ENCODE measurements at places on chromosomes 2 and 18.

- no peak for DNase-seq
These were observed 5.7 kb upstream of the SNED1 start for GRCh38 chr2:240992572-240993291.

GRCh38 chr18:45608400-45608799, 6.9 kb upstream of the SLC14A2 start:
- no peak for DNase-seq

GRCh38 chr2:137865954-137866540, 98.2 kb upstream of the HNMT start:
- DNase-seq, result peak; percentile 82

DNA sequence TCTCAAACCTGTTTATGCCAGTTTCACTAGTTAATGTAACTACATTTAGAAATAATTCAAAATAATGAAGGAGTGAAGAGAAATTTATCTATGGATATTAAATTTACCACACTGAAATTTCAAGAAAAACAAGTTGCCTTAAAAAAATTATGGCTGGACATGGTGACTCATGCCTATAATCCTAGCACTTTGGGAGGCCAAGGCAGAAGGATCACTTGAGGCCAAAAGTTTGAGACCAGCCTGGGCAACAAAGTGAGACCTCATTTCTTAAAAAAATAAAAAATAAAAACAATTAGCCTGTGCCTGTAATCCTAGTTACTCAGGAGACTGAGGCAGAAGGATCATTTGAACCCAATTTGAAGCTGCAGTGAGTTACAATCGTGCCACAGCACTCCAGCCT, 29.9 kb downstream of the HDLBP start:
- no peak for DNase-seq

GRCh38 chr2:219388121-219388906, 602 bp upstream of the DNPEP start:
- DNase-seq, result peak; percentile 99

- peak; percentile 67 for DNase-seq
These were observed 615 bp downstream of the GORASP2 start for GRCh38 chr2:170929686-170930050.

DNA sequence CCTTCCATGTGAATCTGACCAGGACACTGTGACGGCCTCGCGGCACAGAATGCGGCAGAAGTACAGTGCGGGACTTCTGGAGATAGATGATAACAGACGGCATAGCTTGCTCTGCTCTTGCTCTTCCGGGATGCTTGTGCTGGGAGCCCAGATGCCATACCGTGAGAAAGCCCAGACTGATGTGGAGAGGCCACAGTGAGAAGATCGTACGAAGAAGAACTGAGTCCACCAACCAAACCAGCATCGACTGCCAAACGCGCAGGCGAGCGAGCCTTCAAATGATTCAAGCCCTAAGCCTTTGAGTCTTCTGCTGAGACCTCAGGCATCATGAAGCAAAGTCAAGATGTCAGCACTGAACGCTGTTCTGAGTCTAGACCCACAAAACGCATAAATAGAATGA, 33.7 kb downstream of the DTNB start:
- DNase-seq, result no peak

DNA sequence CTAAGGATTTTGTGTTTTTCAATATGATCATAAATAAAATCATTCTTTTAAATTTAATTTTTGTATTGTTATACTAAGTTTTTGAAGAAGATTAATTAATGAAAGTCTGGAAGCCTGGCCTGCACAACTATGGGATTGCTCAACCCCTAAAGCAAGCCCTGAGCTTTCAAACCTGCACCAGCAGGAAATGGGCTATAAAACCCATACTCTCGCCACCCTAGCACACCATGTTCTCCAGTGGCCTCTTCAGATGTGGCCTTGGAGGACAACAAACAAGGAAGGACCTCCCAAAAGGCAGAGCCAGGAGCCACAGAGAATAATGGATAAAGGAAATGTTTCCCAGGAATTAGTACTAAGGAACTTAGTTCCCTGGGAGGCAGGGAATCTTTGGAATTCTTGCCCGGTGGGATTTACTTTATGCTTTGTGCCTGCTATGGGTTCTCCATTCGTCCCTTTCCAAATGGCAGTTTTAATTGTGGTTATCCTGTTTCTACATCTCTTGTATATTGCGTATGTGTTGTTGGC, 212.5 kb downstream of the ZFP36L2 start:
- DNase-seq, result no peak

GRCh38 chr2:221215487-221215886, 356.6 kb downstream of the EPHA4 start:
- no peak for DNase-seq

DNA sequence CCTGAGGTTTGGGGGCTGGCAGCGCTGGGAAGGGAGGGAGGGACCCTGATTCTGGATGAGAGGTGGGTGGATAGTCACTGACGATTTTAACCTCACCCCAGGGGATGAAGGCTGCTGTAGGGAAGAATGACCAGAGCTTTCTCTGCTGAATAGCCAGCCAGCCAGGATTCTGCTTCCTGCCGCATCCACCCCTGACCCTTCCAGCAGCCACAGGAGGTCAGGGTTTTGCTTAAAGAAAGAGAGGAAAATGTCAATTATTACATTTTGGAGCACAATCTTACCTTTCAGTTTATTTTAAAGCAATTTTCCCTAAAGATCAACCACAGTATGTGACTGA, 217.7 kb downstream of the GBX2 start:
- no peak for DNase-seq

GRCh38 chr2:241976296-241976695, 106.8 kb downstream of the RTP5 start:
- no peak for DNase-seq

GRCh38 chr2:132586101-132586511, 83.9 kb downstream of the LYPD1 start:
- no peak for DNase-seq

- DNase-seq, result no peak
These were observed 418.6 kb upstream of the SLC39A10 start for GRCh38 chr2:195238379-195238778.

DNA sequence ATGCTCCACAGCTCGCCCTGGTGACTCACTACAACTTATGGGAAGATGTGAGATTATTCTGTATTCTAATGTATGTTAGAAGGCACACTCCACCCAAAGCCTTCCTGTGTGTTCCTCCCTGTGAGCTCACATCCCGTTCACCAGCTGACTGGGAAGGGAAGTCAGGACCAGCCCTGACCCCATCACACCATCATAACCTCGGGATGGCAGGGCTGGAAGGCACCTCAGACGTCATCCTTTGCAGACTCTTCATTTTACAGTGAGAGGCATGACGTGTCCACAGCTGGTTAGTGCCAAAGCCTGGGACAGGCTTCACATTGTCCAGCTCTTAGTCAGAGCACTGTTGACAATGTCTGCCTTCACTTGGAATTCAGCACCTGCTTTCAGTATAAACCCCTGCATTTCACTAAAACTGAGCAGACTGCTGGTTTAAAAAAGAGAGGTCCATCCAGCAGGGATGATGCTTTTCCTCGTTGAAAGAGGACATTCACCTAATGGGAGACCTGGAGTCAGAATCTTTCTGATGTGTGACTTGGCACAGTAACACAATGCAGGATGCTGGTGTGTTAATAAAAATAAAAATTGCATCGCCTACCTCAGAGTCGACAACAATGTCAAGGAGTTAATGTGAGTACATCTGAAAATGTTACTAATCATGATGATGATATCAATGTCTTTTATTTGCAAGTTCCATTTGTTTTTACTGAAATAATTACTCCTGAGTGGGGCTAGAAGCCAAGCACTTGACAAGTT, 418.0 kb upstream of the TNP1 start:
- no peak for DNase-seq

GRCh38 chr2:239299218-239299939, 101.4 kb downstream of the HDAC4 start:
- no peak for DNase-seq

DNA sequence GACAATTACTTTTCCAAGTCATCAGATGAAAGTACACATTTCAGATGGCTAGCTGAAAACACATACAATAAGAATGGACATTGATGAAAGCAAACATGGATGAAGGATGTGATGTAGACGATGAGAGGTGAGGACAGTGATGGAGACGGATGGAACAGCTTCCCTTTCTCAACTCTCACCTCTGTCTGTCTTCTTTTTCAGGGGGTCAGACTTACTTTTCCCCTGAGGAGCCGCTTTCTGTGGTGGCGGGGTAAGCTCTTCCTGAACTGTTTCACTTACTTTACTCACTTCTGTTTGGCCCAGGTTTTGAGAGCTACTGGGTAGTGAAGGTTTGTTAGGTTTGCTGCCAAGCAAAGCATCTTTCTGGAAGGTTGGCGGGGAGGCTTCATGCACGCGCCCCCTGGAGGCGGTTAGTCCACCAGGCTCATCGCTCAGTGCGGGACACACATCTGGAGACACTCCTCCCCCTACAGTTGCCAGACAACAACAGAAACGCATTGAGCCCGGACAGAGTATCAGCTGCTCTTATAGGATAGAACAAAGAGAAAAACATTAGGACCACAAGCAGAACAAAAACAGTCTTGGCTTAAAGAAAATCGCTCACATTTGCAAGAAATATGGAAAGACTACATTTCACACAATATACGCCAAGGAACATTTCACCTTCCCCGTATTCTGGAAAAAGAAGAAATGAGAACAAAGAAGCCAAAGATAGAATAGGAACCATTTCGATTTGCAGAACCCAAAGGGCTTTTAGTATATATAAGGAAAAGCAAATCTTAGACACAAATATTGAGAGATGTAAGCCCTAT, 90.5 kb downstream of the MYOM1 start:
- DNase-seq, result peak; percentile 89

DNA sequence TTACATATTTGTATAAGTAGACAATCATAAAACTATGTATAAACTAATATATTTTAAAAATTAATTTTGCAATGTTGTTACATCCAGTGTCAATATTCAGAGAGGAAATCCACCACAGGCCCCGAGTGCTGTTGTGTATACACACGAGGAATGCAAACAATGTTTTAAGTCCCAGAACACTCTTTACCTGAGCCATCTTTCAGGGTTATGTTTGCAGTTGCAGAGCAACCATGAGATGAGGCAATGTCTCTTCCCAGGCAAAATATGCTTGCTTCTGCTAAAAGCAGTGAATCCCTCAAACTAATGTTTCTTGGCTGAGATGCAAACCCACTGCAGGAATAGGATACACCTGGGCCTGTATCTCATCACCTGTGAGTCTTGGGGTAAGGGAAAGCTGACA, 91.3 kb downstream of the ASXL2 start:
- DNase-seq, result no peak

GRCh38 chr2:11551569-11552259, 17.9 kb downstream of the GREB1 start:
- no peak for DNase-seq

DNA sequence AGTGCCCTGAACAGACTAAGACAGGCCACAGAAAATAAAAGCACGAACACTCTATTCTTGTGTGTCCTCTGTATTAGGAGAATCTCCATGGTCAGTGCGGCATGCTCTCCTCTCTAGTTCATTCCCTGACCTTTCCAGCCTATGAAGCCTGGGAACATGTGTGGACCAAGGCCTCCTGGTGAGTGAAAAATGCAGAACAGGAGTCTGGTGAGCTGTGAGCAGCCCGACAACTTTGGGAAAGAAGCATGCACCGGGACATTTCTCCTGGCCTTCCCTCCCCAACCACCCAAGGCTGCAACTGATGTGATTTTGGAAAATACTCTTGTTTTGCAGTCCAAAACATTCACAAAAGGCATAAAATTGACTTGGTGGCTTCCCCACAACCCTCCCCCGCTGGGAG, 878.3 kb upstream of the ID2 start:
- DNase-seq, result no peak

- DNase-seq, result no peak
These were observed 21.9 kb downstream of the PPP4R3B start for GRCh38 chr2:55595536-55595935.

GRCh38 chr2:212180408-212181083, 358.1 kb downstream of the ERBB4 start:
- DNase-seq, result no peak

DNA sequence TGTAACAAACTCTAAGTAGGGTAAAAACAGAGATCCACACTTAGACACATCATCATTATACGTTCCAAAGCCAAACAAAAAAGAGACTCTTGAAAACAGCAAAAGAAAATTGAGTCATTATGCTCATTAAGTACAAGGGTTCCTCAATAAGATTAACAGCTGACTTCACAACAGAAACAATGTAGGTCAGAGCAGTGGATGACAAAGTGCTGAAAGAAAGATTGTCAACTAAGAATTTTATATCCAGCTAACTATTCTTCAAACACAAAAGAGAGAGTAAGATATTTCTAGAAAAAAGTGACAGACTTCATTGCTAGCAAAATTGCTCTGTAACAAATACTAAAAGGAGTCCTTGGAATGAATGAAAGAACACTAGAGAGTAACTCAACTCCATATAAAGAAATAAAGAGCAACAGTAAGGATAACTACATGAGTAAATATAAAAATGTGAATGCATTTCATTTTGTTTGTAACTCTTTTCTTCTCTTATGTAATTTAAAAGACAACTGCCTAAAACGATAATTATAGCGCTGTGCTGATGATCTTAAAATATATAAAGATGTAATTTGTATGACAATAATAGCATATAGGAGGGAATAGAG, 23.8 kb upstream of the DNER start:
- DNase-seq, result no peak

- DNase-seq, result no peak
These were observed 110.7 kb upstream of the HAAO start for GRCh38 chr2:42902939-42903709.

DNA sequence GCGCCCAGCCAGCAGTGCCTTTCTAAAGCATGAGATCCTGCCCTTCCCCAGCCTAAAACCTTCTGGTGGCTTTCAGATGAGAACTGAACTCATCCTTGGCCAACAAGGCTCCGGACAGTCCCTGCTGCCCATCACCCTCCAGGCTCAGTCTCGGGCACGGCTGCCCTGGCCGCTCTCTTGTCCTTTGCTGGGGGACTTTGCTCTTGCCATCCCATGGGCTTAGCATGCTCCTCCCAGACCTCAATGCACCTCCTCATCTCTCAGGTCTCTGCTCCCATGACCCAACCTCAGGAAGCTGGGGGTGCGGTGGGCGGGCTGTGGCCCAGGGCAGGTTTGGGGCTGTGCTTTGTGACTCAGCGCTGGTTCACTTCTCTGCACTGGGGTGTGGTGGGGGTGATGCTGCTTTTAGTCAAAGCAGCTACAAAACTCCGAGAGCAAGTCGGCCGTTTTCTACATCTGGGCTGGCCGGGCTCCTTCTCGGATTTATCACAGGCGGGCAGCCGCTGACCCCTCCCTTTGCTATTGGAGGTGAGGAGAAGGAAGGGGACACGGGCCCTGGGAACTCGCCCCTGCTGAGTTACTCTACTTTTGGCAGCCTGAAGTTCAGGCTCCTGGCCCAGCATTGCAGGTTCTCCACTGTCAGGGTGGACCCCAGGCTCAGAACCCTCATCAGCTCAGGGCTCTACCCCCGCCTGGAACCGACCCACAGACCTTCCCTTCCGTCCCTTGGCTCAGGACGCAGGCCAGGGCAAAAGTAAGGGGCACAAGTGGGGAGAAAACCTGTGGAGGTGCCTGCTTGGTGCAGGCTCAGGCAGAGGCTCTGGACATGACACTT, 90.6 kb upstream of the TAF1B start:
- DNase-seq, result no peak
